ENCODE measurements at places on chromosomes 5 and 9.
A peak's percentile ranks its signal among the peaks of the same experiment; 100 is the strongest.

DNA sequence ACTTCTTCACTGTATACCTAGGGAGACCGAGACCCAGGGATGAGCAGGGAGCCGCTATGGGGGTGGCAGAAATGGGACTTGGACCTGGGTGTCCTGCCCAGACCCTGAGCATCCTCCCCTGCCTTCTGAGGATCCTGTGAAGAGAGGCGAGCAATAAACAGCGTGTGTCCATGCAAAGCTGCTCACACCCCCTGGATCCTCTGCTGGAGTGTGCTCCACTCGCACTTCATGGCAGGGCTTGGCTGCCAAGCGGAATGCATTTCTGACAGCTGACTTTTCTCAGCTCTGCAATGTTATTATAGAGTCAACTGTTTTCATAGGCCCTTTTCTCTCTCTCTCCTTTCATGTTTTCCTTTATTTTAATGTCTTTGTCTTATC lies 31.0 kb upstream of the ALDH1B1 start:
- DNase-seq, result no peak
- H3K27ac ChIP-seq, result no peak overlapping the region
- no peak overlapping the region for H3K4me3 ChIP-seq
- H3K36me3 ChIP-seq, result no peaks in the 10 kb centered on the region
- H3K27me3 ChIP-seq, result no peaks in the 10 kb centered on the region

DNA sequence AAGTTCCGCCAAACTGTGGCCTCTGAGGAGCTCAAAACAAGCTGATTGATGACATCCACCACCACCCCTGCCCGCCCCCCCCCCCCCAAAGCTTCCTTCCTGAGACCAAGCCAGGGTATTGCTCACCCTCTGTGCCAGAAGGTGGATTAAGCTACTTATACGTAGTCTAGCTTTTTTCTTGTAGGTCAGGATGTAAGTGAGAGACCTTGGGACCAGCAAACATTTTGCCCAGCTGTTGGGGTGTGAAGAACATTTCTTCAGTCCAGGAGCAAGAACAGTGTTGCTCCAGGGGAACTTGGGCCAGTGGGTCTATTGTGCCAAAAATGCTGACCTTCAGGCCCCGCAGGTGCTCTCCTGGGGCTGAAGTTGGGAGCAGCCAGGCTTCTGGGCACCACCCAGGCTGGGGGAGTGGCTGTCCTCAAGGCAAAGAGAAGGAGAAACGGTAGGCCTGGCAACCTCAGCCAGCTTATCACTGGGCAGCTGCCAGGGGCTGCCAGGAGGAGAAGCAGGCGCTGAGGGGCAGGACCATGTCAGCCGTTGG lies 18.0 kb downstream of the NEURL1B start:
- no peak for DNase-seq
- peaks cover 21% of the 10 kb centered on the region for H3K36me3 ChIP-seq
- peaks cover 20% of the 10 kb centered on the region for H3K27me3 ChIP-seq

GRCh38 chr5:139649082-139649991 lies 1.2 kb downstream of the CXXC5 start:
- H3K4me1 ChIP-seq, result peaks cover 55% of the 10 kb centered on the region
- peak overlapping the region; percentile 98 for H3K4me3 ChIP-seq
- no peaks in the 10 kb centered on the region for H3K36me3 ChIP-seq
- peaks cover 26% of the 10 kb centered on the region for H3K27me3 ChIP-seq

DNA sequence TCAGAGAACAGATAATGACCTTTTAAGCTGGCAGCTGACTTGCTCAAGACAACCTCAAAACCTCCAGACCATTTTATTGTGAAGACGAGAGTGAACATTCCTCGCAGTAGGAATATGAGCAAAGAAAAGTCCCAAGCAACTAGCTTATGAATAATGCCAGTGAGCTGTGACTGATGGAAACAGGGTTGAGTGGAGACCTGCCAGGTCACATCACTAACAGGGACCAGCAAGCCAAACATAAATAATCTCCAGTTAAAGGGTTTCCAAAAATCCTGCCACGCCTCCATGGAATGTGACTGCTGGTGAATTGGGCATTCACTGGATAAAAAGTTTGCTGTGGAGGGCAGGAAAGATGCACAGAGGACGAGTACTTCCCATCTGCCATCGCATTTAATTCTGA lies 185.4 kb downstream of the CRB2 start:
- H3K4me3 ChIP-seq, result no peak overlapping the region
- H3K27ac ChIP-seq, result no peak overlapping the region
- H3K4me1 ChIP-seq, result peaks cover 6% of the 10 kb centered on the region
- H3K36me3 ChIP-seq, result no peaks in the 10 kb centered on the region
- DNase-seq, result no peak

GRCh38 chr9:125304273-125304672 lies 42.6 kb downstream of the GAPVD1 start:
- H3K4me3 ChIP-seq, result no peak overlapping the region
- no peaks in the 10 kb centered on the region for H3K27me3 ChIP-seq
- peaks cover 29% of the 10 kb centered on the region for H3K36me3 ChIP-seq
- no peak for DNase-seq
- no peaks in the 10 kb centered on the region for H3K4me1 ChIP-seq
- no peak overlapping the region for H3K27ac ChIP-seq

Measured in WTC11 (cell line).